ENCODE measurements at places on chromosomes 12 and 14.

- no peak for DNase-seq
These were observed 12.6 kb downstream of the MRPS35 start for GRCh38 chr12:27723212-27723611.

- DNase-seq: no peak
These were observed 44.0 kb upstream of the SINHCAF start for GRCh38 chr12:31369712-31370521.

GRCh38 chr12:43407816-43408645 is 144.0 kb downstream of the ADAMTS20 start:
- DNase-seq: peak; percentile 3

GRCh38 chr12:82440885-82441284 is 82.6 kb downstream of the METTL25 start:
- no peak for DNase-seq

DNA sequence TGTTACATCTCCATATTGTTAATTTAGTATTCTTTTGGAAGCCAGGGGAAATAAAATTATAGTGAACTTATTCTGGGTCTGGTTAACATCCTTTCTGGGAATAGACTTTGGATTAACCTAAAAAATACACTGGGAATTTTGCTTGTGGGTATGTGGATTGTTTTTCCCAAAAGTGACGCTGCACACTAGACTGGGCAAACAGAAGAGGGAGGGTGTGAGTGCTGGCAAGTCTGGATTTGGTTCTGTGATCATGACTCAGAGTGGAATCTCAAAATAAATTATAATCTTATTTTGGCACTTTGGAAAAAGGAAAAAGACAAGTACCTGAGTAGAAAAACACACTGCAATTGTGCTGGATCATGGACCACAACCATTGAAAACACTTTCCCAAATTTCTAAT is 15.2 kb upstream of the LUM start:
- no peak for DNase-seq

- no peak for DNase-seq
These were observed 144.3 kb downstream of the PELI2 start for GRCh38 chr14:56262530-56262929.

- DNase-seq: peak; percentile 49
These were observed 908 bp downstream of the ENTPD5 start for GRCh38 chr14:74018174-74018585.

DNA sequence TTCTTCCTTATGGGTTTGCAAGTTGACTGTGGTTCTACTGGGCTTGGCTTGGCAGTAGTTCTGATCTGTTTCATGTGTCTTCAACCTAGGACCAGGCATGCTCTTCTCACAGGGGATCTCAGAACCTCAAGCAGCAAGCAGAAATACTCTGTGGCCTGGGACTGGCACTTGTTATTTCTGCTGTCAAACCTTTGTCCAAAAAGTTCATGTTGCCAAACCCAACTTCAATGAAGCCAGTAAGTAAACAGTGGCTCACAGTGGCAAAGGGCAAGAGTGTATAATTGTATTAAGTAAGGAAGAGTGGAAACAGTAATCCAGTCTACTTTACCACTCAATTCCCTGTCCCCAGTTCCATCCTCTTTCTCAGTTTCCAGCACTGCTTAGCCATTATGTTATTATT is 15.7 kb upstream of the HMGA2 start:
- DNase-seq: no peak

DNA sequence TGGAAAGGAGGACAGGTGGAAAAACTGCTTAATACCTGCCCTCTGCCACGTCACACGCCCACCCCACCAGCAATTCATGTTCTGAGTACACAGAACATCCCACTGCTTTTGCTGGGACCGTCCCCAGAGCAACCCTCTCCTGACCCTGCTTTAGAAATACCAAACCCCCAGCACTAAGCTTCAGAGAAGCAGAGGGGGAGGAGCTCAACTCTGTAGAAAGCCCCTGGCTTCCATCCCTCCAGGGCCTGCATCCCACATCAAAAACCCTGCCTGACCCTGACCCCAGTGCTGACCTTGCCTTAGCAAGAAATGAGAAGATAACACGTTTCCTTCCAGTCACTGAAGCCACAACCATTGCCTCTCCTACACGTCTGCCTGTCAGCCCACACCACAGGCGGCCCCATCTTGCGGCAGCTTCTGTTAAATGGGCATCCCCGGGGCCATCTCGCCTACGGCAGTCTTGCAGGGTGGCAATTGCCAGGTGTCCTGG is 19.7 kb downstream of the VDR start:
- DNase-seq: no peak

Measured in suppressor macrophage treated with lipopolysaccharide for 1 hour (primary cell).